Activated naive CD4-positive, alpha-beta T cell treated with Interleukin-2 at 50 U/mL for 16 hours (primary cell): ENCODE measurements at places on chromosomes 11 and 22.
A peak's percentile ranks its signal among the peaks of the same experiment; 100 is the strongest.

- DNase-seq: no peak
Measured at GRCh38 chr11:62048100-62048499, 75.7 kb upstream of the INCENP start.

GRCh38 chr11:9675691-9676090 is 11.8 kb downstream of the SWAP70 start:
- DNase-seq: no peak

- DNase-seq: peak; percentile 72
Measured at GRCh38 chr22:28955817-28956216, 72.4 kb downstream of the ZNRF3 start.

- DNase-seq: no peak
Measured at GRCh38 chr22:40594924-40595323, 41.6 kb downstream of the MRTFA start.

DNA sequence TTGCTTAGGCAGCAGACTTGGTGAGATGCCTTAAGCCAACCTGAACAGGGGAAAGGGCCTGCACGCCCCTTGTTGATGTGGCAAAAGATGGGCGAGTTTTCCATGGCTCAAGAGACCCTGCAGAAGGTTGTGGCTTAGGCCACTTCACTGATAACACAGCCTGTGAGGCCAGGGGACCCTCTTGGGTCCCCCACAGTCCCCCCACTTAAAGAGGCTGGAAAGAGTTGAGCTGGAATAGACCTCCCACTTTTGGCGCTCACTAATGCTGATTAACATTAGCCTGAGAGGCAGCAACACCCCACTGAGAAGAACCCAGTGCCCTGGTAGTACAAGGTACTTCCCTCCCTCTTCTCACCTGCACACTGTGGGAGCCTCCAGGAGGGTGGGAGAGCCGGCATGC is 107.5 kb downstream of the TRIM29 start:
- no peak for DNase-seq

DNA sequence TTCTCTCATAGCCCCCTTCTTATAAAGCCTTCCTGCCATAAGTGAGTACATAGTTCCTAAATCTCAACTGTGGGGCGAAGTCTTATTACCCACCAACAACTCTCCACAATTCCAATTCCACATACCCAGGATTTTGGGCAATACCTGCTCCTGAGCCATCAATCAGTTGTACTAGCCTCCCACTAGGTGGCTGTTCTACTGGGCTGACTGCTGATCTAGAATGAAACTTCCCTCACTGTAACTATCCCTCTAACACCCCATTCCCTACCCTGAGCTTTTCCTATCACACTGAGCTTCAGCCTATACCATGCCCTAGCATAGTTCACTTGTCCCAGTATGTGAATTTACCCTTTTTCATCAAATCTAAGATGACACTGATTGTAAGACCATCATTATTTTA is 52.5 kb downstream of the RRAS2 start:
- DNase-seq: no peak

DNA sequence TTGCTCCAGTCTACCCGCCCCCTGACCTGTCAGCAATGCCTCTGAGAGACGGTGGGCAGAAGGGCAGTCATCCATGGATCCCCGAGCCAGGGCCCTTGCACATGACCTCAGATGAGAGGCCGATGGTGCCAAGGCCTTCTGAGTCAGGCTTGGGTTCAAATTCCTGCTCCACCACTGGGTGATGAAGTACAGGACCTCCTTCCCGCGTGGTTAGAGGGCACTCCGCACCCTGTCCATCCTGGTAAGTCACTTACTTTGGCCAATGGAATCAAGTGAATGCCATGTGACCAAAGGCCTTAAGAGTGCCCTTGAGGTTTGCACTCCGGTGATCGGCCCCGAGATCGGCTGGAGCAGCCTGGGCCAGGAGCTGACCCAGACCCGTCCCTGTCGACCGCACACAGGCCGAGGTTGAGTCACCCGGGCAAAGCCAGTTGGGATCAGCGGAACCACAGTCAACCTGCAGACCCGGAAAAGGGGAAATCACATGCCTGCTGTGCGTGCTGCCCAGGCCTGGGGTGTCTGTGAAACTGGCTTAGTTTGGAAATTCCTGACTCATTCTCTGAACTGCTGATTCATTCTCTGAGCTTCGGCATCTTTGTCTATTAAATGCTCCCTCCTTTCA is 48.9 kb downstream of the RTL6 start:
- DNase-seq: no peak

- DNase-seq: peak; percentile 29
Measured at GRCh38 chr22:49983148-49984042, 22.8 kb downstream of the PIM3 start.

GRCh38 chr11:128715691-128716561 is 22.1 kb downstream of the FLI1 start:
- no peak for DNase-seq

- no peak for DNase-seq
Measured at GRCh38 chr11:28699701-28700100, 591.5 kb downstream of the METTL15 start.
